ENCODE measurements at places on chromosomes 12 and 14. TPM values are rescaled to one million over a fixed set of nuclear protein-coding genes. Genes with fewer than 3 reads are reported as not detected.
A peak's percentile ranks its signal among the peaks of the same experiment; 100 is the strongest.

Gene GCN1
- 94.3 TPM for total RNA-seq

Gene SNRNP35
- total RNA-seq, result 35.0 TPM

Gene INSM2
- not detected for total RNA-seq

Gene MYO1H
- not detected for total RNA-seq

Gene NKX2-8
- not detected for total RNA-seq

- H3K4me1 ChIP-seq, result no peaks in the 10 kb centered on the region
- H3K27me3 ChIP-seq, result peaks cover 17% of the 10 kb centered on the region
- no peak for DNase-seq
- H3K27ac ChIP-seq, result no peak overlapping the region
- H3K36me3 ChIP-seq, result no peaks in the 10 kb centered on the region
- H3K4me3 ChIP-seq, result no peak overlapping the region
Measured at GRCh38 chr12:52964556-52965336, 15.8 kb downstream of the KRT18 start.

DNA sequence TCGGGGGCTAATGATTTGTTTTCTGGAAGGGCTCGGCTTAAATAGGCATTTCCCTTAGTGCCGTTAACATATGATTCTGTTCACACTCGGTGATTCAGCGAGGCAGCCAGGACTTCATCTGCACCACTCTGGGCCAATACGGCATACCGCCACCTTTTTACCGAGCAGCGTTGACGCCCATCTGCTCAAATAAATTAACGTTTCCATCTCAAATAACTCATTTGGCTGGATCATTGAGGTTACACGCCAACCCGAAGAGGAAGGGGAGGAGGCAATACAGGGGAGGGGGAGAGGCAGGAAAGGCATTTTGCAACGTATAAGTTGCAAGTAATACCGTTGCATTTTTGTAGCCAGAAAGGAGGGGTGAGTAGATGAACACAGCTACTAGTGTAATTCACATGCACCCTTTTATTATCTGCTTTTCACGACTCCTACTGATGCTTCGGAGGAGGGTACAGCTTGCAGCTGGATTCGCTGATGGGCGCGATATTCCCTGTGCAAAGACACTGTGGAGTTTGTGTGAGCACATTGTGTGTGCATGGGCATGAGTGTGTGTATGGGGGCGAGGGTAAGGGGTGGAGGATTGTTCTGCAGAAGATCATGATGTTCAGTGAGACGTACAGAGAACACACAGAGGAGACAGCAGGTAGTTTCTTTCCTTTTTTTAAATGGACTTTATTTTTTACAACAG is 45.9 kb downstream of the MAP1LC3B2 start:
- no peak overlapping the region for H3K27ac ChIP-seq
- DNase-seq, result no peak
- peaks cover 10% of the 10 kb centered on the region for H3K4me1 ChIP-seq
- no peaks in the 10 kb centered on the region for H3K36me3 ChIP-seq
- peaks cover 7% of the 10 kb centered on the region for H3K27me3 ChIP-seq

DNA sequence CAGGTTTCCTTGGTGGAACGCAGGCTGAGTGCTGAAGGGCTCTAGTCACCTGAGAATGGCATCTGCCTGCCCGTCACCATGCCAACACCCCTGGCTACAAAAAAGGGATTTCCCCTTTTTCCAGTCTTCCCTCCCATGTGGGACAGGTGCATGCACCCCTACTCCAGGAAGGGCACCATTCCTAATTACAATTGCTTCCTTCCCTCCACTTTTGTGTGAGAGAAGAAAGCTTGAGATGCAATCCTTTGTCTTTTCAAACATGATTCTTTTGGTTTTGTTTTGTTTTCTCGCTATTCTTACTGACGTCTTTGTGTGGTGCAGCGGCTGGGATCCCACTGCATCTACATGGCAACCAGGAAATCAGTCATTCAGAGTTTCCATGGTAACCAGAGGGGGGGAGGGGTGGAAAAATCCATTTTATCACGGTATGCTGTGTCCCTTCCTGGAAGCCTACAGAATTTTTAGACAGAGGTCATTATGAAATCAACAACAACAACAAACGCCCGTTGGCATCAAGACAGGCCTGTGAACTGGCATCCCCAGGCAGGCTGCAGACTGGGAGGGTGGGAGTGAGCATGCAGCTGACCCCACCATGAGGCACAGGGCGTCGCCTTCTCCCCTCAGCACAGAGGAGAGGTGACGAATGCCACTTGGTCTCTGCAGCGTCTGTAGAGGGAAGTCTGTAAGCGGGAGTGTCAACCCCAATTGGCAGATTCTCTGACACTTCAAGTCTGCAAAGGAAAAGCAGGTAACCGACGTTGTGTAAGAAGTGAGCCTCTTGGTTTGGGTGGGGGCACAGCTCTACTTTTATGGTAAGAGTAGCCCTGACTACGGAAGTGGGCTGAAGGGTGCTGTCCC is 13.6 kb upstream of the GNG2 start:
- peak; percentile 91 for DNase-seq
- peaks cover 74% of the 10 kb centered on the region for H3K4me1 ChIP-seq
- peaks cover 36% of the 10 kb centered on the region for H3K36me3 ChIP-seq
- peak overlapping the region; percentile 75 for H3K4me3 ChIP-seq

GRCh38 chr12:115093261-115093660 is 409.3 kb upstream of the TBX3 start:
- H3K27ac ChIP-seq, result no peak overlapping the region
- DNase-seq, result no peak
- no peak overlapping the region for H3K4me3 ChIP-seq

GRCh38 chr14:69650948-69651369 is 39.6 kb downstream of the SUSD6 start:
- peaks cover 36% of the 10 kb centered on the region for H3K36me3 ChIP-seq
- H3K27me3 ChIP-seq, result no peaks in the 10 kb centered on the region
- no peak for DNase-seq
- H3K4me3 ChIP-seq, result no peak overlapping the region
- peak overlapping the region; percentile 7 for H3K27ac ChIP-seq

DNA sequence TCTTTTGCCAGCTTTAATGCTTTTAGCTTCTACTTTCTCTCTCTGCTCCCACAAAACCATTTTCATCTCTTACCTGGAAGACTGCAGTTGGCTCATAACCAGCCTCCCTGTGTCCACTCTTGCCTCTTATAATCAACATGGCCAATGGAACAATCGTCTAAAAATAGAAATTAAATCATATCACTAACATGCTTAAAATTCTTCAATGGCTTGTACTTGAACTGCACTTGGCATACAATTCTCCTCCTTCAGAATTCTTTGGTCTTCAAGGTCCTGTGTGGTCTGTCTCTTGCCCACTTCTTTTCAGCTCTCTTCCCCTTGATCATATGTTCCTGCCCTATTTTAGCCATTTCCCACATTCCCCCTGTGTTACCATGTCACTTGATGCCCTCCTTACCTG is 342.2 kb downstream of the ATP23 start:
- no peak for DNase-seq
- no peaks in the 10 kb centered on the region for H3K27me3 ChIP-seq
- H3K4me3 ChIP-seq, result no peak overlapping the region
- no peak overlapping the region for H3K27ac ChIP-seq
- H3K36me3 ChIP-seq, result no peaks in the 10 kb centered on the region
- H3K4me1 ChIP-seq, result no peaks in the 10 kb centered on the region
